ENCODE measurements at places on chromosomes 4 and X. TPM values are rescaled to one million over a fixed set of nuclear protein-coding genes. Genes with fewer than 3 reads are reported as not detected.
A peak's percentile ranks its signal among the peaks of the same experiment; 100 is the strongest.

DNA sequence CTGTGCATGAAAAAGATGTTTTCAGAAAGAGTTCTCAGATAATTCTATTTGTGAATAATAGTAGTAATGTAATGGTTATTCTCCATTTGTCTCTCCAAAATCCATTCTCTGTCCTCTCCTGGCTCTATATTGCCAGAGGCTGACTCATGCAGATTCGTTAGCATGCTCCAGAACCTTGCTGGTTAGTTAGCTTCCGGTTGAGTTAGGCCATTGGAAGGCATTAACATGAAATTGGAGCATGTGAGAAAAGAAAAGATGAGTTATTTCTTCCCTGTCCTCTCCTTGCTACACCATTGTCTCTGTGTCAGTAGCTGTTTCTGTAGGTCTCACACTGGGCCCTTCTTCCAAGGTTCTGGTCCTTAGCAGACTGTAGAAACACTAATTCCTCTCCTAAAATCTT is 23.5 kb upstream of the PRDM8 start:
- DNase-seq = no peak

DNA sequence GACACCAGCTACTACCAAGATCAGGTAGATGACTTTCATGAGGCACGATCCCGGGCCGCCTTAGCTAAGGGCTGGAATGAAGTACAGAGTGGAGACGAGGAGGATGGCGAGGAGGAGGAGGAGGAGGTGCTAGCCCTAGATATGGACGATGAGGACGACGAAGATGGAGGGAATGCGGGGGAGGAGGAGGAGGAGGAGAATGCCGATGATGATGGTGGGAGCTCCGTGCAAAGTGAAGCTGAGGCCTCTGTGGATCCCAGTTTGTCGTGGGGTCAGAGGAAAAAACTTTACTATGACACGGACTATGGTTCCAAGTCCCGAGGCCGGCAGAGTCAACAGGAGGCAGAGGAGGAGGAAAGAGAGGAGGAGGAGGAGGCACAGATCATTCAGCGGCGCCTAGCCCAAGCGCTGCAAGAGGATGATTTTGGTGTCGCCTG is 481 bp downstream of the UTP3 start:
- peak; percentile 55 for DNase-seq

DNA sequence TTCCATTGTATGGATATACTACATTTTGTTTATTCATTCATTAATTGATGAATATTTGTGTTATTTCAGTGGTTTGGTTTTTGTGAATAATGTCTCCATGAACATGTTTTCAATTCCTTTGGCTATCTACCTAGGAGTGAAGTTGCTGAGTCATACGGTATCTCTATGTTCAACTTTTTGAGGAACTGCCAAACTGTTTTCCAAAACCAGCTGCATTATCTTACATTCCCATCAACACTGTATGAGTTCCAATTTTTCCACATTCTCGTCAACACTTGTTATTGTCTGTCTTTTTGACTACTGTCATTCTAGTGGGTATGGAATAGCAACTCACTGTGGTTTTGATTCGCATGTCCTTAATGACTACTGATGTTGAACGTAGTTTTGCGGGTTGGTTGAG is 388.6 kb upstream of the MAGEB2 start:
- no peak for DNase-seq

GRCh38 chr4:159416073-159416472 is 313.2 kb downstream of the RAPGEF2 start:
- DNase-seq = peak; percentile 39

DNA sequence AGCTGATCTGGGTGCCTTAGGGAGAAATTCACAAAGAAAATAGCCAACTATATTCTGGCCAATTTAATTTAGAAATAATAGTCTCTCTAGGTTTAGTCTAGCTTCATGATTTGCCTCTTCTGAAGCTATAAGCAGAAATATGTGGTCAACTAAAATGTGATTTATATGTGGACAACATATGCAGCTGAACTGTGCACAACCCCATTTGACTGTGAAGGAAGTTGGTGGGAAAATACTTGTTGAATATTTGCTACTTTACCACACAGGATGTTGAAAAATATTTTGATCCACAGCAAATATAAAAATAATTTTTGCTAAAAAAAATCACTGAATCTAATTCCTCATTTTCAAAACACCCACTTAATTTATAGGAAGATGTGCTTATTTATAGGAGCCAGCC is 15.7 kb upstream of the RNF128 start:
- DNase-seq = no peak

Gene MAGEA2B
- total RNA-seq = not detected

Gene RWDD4
- 25.9 TPM for total RNA-seq

DNA sequence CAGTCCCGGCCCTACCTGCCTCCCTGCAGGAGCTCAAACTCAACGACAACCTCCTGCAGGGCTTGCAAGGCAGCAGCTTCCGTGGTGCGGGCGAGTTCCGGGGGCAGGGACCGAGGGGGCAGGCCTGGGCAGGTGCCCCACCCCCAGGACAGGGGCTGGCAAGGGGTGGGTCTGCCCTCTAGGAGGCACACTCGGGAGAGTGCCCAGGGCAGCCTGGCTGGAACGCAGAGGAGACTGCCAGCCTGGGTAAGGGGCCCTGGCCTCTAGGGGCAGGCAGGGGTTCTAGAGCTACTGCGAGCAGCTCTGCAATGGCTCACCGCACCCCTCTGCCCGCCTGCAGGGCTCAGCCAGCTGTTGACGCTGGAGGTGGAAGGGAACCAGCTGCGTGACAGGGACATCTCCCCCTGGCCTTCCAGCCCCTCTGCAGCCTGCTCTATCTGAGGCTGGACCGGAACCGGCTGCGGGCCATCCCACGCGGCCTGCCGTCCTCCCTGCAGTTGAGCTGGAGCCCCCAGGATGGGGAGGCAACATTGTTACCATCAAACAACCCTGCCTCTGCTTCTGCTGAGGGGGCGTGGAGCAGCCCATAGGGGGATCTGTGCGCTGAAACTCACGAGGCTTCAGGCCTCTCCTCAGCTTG is 12.1 kb upstream of the HAUS7 start:
- DNase-seq = no peak

GRCh38 chrX:41542135-41542534 is 95.0 kb downstream of the NYX start:
- no peak for DNase-seq
